NCI-H345 (cell line): ENCODE measurements at places on chromosomes 3 and 15.

DNA sequence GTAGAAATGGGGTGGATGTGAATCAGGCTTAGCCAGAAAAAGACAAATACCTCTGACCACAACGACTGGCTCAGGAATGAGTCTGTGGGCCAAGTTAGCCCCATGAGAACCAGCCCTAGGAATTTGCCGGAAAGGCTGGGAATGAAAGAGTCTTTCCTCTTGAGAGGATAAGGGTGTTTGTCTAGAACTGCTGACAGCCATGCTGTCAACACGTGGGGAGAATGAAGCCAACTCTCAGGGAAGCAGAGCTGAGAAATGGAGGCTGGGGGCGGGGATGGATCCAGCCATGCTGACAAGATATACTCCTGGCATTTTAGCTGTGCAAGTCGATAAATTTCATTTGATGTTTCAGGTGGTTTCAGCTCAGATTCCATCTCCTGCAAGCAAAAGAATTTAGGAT, 10.6 kb upstream of the SLC6A1 start:
- DNase-seq, result no peak

DNA sequence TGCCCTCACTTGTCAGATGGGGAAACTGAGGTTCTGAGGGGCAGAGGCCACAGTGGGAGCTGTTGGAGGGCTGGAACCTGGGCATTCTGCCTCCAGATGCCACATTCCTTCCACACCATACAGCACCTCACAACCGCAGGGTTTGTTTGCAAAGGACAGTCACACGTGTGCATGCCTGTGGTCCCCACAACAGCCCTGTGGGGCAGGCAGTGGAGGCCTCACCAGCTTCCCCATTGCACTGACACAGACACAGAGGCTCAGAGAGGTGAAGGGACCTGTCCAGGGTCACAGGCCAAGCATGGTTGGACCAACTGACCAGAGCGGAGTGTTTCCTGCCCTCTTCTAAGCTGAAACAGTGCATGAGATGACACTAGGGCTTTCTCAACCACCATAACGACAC, 75.2 kb upstream of the SEC13 start:
- DNase-seq, result no peak

- DNase-seq, result no peak
Observed at GRCh38 chr3:13598201-13598600, 49.3 kb downstream of the FBLN2 start.

- DNase-seq, result no peak
Observed at GRCh38 chr15:78752492-78753358, 58.5 kb downstream of the ADAMTS7 start.

- no peak for DNase-seq
Observed at GRCh38 chr15:86077070-86077469, 2.6 kb upstream of the AGBL1 start.

GRCh38 chr3:136657526-136657925, 94.7 kb downstream of the STAG1 start:
- DNase-seq, result no peak

DNA sequence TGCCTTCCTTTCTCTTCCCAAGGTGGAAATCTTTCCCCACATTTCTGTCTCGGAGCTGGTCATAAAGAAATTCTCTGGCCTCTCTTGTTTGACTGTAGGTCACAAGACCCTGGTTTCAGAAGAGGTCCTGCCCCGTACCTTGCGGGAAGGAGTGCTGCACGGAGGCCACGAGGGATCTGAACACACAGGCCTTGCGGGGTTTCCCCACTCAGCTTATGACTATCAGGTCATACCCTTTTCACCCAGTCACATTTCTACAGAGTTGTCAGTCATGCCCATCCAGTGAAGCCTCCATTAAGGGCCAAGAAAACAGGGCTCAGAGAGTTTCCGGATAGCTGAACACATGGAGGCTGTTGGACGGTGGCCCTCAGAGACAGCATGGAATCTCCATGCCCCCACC, 54.7 kb upstream of the ATP13A3 start:
- no peak for DNase-seq

- DNase-seq, result no peak
Observed at GRCh38 chr3:177179281-177180067, 17.8 kb downstream of the TBL1XR1 start.

GRCh38 chr15:71800835-71801745, 9.3 kb upstream of the NR2E3 start:
- DNase-seq, result peak; percentile 28

DNA sequence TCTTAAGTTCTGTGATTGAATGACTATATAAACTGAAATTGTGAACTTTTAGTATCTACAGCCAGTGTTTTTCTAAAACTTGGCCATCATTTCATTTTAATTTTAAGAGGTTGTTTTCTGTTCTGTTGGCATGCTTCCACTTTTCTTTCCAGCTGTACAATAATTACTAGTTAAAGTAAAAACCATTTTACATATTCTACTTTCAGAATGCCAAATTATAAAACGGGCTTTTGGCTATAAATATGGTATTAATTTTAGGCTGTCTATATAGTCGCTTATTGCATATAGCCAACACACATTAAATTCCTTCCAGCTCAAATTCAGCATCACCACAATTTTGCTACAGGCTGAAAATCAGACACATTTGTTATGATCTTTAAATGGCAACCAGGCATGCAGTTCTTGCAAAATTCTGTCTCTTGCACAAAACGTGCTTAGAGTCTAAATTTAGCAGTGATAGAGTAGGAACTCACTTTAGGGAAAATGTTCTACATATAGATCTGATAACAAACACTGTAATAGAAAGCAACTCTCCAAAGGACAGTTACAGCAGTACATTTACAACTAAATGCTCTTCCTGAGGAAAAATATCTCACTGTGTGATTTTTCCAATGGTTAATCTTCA, 81.1 kb downstream of the BTD start:
- DNase-seq, result no peak

DNA sequence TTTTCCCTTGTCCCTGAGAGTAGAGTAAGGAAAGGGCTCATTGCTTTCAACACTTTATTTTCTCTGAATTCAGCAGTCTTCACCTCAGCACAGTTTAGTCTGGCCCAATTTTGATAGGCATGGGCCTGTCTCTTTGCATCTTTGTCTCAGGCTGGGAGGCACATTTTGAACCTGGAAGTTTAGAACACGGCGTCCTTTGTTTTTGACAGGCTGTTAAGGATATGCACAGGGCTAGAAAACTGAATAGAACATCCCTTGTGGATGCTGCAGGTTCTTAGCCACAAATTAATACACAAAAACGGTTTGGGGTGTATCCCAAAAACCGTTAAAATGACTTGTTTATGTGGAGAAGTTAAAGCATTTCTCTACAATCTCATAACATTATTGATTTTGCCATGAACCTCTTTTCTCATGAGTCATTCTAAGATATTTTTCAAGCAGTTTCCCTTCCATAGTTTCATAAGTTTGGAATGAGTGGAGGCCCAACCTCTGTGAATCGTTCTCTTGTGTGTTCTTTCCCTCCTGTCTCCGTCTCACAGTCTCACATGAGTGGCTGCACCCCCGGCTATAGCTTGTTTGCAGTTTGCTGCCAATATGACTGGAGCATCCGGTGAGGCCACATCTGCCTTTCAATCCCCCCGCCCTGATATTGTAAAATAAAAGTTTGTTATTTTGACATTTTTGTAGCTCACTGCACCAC, 192.9 kb upstream of the EIF1B start:
- no peak for DNase-seq

GRCh38 chr3:118075873-118076272, 958.8 kb downstream of the IGSF11 start:
- DNase-seq, result no peak

- DNase-seq, result no peak
Observed at GRCh38 chr15:88284318-88284998, 27.9 kb upstream of the NTRK3 start.

GRCh38 chr15:85710340-85710842, 84.3 kb downstream of the KLHL25 start:
- no peak for DNase-seq

DNA sequence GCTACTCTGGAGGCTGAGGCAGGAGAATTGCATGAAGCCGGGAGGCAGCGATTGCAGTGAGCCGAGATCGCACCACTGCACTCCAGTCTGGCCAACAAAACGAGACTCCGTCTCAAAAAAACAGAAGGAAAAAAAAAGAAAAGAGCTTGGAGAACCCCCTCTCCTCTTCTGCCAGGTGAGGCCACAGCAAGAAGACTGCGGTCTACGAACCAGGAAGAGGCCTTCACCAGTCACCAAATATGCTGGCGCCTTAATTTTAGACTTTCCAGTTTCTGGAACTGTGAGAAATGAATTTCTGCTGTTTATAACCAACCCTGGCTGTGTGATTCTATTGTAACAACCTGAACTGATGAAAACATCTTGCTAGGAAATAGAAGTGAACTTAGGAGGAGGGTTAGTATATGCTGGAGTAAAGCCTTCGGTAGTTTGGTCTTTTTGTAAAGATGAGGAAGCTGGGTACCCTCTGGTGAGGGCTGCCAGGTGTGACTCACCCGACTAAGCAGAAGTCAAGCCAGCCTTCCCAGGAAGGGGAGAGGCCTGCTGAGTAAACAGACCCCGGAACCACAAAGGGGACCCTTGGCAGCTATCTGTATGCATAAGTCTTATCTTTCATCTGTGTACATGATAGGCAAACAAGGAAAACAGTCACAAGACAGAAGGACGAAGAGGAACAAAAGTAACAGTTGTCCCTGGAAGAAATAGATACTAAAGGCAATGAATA, 78.7 kb downstream of the KLF13 start:
- no peak for DNase-seq

- DNase-seq, result no peak
Observed at GRCh38 chr3:157832588-157832987, 273.6 kb downstream of the SHOX2 start.

DNA sequence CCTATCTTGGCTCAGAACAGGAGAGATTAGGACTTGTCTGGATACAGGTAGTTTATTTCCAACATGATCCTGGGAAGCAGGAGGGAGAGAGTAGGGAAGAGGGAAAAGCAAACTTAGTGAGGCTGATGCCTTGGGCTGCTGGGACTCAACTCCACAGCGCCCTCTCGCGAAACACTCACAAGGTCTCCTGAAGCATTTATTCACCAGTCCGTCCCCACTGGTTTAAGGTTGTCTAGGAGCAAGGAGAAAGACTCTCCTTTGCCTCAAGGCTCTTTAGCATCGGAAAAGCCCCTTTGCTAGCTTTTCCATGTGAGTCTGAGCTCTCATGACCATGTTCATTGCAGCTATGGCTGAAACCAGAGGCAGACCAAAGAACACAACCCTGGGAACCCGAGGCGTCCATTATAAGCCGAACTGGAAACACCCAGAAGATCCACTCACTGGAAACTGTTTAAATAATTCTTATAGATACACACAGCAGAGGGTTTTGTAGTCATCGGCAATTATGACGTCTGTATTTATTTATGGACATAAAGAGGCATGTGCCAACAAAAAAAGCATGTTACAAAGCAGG, 244.5 kb downstream of the CD47 start:
- DNase-seq, result no peak
